RPMI7951 (cell line): ENCODE measurements at places on chromosomes 16 and 17.
A peak's percentile ranks its signal among the peaks of the same experiment; 100 is the strongest.

DNA sequence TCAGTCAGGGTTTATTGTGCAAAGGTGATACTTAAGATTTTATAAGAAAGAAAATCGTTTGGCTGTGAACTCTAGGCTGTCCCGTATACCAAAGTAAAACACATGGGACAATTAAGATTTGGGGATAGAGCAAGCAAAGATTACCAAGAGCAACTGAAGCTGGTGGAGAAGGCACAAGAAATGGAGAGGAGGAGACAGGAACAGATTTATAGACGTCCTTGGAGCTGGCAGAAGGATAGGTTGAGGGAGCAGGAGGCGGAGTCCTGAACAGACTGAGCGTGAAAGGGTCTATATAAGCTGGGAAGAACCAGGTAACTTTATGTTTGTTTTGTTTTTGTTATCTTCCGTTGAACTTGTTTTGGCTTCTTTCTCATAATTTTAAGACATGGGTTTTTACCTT, 3.8 kb downstream of the TNRC6C start:
- DNase-seq: no peak

DNA sequence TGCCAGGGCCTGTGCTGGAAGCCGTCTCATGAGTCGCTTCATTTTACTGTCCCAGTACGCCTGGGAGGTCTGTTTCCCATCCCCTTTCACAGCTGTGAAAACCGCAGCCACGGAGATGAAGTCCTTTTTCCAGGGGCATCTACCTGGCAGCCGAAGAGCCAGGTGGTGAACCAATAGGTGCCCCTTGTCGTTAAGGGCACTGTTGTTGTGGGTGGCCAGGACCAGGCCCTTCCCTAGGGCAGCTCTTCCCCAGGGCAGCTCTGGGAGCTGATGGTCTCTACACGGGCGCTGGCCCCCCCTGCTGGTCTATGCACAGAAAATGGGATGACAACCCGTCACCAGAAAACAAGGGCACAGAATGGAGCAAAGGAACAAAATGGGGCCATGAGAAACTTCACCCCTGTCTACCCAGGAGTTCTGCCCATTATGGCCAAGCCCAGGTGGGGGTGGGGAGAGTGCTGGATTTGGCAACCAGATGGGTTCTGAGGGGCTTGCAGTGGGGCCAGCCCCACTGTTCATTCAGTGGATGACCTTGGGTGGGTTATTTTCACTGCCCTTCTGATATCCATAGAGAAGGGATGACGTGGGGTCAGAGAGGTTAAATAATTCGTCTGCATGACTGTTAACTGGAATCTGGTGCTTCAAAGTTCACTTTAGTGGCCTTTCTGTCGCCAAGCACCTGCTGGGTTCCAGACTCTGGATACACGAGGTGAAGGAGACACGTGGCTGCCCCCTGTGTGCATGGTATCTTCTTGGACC, 11.5 kb downstream of the RMI2 start:
- peak; percentile 58 for DNase-seq

DNA sequence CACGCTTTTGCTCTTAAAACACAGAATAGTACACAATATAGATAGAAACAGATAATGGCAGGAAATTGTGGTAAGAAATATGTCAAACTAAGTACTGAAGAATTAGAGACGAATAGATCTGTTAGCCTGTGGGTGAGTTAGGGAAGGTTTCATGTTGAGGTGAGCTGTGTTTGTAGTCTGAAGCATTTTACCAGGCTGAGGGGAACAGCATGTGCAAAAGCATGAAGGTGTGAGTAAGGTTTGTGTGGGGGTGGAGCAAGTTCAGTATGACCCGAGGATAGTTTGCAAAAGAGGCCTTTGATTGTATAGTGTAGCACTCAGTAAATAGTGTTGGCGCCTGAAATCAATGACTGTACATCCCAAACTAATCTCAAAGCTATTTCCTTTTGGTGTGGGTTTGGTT, 13.8 kb downstream of the IGSF6 start:
- peak; percentile 9 for DNase-seq

DNA sequence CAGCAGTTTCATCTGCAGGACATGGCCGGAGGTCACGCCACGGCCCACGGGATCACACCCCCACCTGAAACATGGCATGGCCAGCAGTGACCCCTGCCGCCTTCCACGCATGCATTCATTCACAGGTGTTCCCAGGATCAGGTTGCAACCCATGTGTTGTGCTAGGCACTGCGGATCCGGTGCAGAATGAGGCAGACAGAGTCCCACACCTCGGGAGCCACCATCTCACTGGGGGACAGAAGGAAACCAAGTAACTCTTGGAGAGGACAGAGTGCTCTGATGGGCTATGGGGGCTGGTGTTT, 4.3 kb upstream of the MSRB1 start:
- DNase-seq: no peak

- peak; percentile 42 for DNase-seq
Observed at GRCh38 chr17:31537565-31538011, 146.1 kb downstream of the RAB11FIP4 start.

- no peak for DNase-seq
Observed at GRCh38 chr16:85014311-85014710, 3.0 kb upstream of the ZDHHC7 start.

DNA sequence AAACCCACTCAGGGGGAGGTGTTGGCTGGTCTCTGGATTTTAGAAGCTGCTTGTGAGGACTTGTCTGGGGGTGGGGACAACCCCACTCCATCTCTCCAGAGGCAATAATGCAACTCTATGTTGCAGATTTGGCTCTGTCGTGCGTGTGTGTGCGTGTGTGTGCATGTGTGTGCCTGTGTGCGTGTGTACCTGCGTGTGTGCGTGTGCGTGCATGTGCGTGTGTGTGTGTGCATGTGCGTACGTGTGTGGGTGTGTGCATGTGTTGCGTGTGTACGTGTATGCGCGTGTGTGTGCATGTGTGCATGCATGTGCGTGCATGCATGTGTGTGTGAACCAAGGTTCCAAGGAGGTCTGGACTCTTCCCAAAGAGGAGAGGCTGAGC, 120.4 kb upstream of the LHX1 start:
- DNase-seq: no peak

- DNase-seq: no peak
Observed at GRCh38 chr17:48004983-48005382, 32.6 kb downstream of the COPZ2 start.

DNA sequence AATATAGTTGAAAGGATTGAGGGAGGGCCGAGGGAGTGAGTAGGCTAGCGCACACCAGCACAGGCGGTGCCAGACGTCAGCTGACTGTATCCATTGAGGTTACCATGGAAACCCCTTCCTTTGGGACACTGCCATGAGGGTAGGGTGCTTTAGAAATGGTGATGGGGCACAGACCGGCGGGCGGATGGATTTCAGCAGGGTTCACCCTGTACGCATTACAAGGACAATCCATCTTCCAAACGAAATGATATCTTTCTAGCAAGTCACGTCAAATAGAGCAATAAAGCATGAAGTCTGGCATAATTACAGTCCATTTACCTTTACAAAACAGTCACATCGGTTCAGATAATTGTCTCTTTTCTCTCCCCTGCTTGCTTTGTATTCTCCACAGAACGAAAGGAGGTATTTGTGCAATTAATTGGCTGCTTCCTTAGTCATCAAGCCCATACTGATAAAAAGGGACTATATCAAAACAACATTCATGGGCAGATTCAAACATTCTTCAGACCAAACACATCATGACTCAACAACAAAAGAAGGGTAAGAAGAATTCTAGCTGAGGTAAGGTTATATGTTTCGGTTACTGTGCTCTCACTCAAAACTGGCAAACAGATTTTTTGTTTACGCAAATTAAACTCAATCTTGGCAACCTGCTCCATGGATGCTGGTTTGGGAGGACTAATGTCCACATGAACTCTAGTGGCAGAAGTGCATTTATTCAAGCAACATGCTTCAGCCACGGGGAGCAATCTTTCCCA, 140.6 kb downstream of the CDK5R1 start:
- no peak for DNase-seq

- peak; percentile 40 for DNase-seq
Observed at GRCh38 chr17:43905985-43906852, 1.1 kb downstream of the MPP2 start.

- DNase-seq: no peak
Observed at GRCh38 chr16:324451-325334, 27.8 kb downstream of the AXIN1 start.

GRCh38 chr17:50863221-50863843, 2.8 kb downstream of the TOB1 start:
- DNase-seq: peak; percentile 28

DNA sequence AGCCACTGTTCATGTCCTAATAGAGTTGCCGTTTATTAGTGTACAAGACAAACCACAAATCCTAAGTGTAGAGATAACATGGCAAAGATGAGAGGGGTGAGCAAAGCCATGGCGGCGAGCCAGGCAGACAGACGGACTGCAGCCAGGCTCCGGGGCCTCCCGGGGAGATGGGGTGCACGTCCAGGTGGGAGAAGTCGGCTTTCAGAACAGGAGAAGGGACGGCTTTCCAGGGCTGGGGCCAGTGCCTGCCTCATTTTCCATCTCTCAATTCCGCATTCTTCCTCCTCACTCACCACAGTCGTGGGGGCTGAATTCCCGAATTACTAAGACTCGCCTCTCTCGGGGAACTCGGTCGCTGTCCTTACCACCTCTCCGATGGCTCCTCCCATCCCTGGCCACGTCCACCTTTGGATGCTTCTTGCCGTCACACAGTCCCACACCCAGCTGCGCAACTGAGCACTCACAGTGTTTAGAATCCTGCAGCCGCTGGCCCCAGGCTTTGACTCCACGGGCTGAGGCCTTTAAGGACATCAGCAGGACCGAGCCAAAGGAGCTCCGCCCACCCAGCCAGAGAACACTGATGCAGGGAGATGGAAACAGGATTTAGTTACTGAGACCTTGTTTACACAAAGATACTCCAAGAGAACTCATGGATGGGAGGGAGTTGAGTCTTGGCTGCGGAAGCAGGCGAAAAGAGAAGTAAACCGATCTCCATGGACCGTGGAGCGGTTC, 59.7 kb downstream of the RNF112 start:
- no peak for DNase-seq

- DNase-seq: no peak
Observed at GRCh38 chr17:32341141-32341856, 674 bp downstream of the C17orf75 start.

DNA sequence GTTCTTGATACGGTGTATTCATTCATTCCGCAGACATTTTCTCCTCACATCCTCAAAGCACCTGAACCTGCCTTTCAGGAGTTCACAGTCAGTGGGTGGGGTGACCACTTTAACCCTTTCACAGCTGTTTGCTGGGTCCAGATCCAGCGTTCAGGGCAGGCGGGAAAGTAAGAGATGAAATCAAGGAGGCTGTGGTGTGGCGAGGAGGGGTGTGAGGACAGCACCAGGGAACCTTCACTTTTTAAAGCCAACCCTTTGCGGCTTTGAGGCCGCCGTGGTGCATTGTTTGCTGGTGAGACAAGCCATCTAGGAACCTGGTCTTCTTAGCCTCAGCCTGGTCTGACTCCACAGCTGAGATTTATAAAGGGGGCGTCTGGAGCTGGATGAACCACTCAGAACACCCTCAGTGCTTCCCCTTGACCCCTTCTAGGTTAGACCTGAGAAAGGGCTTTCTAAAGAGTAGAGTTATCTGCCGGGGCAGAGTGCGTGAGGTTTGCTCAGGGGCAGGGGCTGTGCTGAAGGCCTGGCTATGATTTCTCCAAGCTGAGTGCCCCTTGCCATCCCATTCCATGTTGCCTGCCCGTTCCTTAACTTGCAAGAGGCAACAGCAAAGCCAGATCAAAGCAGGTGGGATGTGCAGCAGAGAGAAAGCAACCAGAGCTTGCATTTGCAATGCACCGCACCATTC, 933 bp downstream of the CCR7 start:
- no peak for DNase-seq

DNA sequence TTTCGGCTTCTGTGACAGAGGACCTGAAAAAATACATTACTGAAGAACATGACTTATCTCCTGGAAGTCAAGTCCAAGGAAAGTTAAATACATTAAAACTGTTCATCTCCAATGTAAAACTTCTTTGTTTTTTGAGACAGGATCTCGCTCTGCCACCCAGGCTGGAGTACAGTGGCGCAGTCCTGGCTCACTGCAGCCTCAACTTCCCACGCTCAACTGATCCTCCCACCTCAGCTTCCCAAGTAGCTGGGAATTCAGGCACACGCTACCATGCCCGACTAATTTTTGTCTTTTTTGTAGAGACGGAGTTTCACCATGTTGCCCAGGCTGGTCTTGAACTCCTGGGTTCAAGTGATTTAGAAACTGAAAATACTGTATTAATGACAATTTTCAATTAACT, 9.7 kb upstream of the TERB1 start:
- no peak for DNase-seq

- peak; percentile 32 for DNase-seq
Observed at GRCh38 chr17:43003542-43004172, 2.9 kb upstream of the IFI35 start.

DNA sequence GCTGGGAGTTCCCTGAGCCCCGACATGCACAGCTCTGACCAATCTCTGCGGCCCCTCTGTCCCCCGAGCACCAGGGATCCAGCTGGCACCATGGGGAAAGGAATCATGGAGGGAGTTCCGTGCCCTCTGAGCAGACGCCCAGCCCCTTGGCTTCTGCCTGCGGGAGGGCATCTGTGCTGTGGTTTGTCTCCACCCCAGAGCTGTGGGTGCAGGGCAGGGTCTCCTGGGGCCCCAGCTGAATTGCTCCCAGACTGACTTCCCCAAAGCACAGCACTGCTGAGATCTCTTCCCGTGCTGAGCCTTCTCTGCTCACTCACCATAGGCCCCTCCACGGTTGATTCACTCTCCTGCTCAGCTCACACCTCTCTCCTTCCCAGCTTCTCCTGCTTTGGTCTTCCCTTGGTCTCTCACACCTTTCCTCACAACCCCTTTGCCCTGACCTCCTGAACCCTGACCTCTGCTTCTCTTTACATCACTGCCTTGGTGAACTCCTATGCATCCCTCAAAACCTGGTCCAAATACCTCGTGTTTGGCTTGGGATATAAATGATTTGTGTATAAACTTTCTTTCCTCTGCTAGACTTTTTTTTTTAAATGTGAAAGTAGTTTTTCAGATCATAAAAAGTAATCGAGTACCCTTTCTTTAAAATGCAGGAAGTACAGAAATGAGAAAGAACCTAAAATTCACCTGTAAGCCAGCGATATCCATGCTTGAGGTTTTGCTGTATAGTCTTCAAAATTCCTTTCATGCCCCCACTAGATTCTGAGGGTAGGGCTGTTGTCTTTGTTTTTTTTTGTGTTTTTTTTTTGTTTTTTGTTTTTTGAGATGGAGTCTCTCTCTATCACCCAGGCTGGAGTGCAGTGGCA, 265.3 kb downstream of the SEC14L1 start:
- DNase-seq: no peak

GRCh38 chr16:11078812-11079459, 134.6 kb downstream of the CLEC16A start:
- DNase-seq: peak; percentile 93

- peak; percentile 22 for DNase-seq
Observed at GRCh38 chr17:16352667-16353316, 477 bp downstream of the CENPV start.
